Activated CD4-positive, alpha-beta T cell treated with anti-CD3 and anti-CD28 coated beads, Interleukin-2, amount 50 U/mL, for 16 hours (primary cell): ENCODE measurements at places on chromosomes 12 and 14.
A peak's percentile ranks its signal among the peaks of the same experiment; 100 is the strongest.

- no peak for DNase-seq
Measured at GRCh38 chr12:44385964-44386363, 490.2 kb downstream of the NELL2 start.

- DNase-seq = peak; percentile 12
Measured at GRCh38 chr14:88181072-88181471, 142.0 kb downstream of the KCNK10 start.

DNA sequence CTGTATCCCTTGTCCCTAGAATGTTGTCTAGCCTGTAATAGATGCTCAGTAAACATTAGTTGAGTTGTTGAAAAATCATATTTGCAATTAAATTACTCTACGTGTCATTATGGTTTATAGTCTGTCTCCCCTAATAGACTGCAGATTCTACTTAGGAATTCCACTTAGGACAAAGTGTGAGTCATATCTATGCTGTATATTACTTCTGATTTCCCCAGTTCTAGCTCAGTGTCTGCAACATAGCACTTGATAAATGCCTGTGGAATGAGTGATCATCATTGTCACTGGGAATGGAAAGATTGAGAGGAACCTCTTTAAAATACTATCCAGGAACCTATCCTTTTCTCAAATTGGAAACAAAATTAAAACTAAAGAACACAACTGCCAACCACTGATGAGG is 99.3 kb downstream of the TBX5 start:
- DNase-seq = no peak

- DNase-seq = no peak
Measured at GRCh38 chr12:16112612-16113560, 164.6 kb downstream of the SLC15A5 start.

- DNase-seq = no peak
Measured at GRCh38 chr12:87383680-87384079, 645.5 kb downstream of the C12orf50 start.

DNA sequence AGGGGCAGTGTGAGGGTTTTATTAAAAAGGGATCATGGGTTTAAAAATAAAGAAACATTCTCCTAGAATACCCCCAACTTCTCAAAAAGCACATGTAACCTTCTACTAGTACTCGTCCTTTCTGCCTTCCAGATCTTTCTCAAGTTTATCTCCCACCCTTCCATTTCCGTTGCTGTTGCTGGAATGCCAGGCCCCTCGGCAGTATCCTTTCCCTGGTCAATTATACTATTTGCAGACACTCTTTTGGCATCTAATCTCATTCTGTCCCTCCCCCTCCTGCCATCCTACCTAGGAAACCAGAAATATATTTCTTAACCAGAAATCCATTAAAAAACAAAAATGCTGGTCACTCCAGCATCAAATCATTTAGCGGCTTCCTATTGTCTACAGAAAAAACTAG is 198.2 kb upstream of the ATP2B1 start:
- DNase-seq = no peak

DNA sequence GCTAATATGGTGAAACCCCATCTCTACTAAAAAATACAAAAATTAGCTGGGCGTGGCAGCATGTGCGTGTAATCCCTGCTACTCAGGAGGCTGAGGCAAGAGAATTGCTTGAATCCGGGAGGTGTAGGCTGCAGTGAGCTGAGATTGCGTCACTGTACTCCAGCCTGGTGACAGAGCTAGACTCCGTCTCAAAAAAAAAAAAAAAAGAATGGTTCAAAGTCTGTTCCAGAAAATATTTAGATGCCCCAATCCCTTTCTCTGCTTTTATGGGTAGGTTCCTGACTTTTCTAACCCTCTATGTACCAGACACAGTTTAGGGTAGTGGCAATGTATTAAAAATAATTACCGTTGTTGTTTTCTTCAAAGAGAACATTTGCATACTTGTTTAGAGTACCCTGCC is 161.4 kb downstream of the STXBP6 start:
- DNase-seq = no peak

GRCh38 chr12:12665194-12665593 is 30.8 kb downstream of the GPR19 start:
- DNase-seq = no peak

DNA sequence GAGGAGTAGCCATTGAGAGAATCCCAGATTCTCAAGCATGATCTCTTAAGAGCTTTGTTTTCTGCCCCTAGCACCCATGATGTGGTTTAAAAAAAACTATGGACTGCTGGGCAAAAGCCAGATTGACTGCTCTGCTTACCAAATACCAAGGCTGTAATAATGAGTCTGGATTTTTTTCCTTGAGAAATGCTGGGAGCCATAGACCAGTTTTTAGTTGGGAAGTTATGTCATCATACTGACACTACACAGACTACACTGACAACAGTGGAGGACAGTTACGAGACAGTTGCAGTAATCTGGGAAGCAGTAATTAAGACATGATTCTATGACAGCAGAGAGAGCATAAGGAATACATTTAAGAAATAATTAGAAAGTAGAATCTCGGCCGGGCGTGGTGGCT is 35.8 kb downstream of the SPATA7 start:
- DNase-seq = no peak

DNA sequence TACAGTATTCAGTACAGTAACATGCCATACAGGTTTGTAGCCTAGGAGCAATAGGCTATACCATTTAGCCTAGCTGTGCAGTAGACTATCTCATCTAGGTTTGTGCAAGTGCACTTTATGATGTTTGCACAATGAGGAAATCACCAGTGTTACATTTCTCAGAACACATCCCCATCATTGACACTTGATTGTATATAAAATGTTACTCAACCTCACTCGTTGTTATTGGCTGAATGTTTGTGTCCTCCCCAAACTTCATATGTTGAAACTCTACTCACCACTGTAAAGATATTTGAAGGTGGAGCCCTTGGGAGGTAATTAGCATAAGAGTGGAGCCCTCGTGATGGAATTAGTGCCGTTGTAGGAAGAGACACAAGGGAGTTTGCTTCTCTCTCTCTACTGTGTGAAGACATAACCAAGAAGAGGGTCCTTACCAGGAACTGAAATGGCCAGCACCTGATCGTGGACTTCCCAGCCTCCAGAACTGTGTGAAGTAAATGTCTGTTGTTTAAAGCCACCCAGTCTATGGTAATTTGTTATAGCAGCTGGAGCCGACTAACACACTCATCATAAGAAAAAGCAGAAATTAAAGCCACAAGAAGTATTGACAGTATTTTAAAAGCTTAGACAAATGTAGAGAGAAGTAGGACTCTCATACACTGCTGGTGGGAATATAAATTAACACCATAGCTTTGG is 3.2 kb upstream of the MED13L start:
- DNase-seq = no peak

- DNase-seq = no peak
Measured at GRCh38 chr12:49536526-49537071, 2.2 kb upstream of the KCNH3 start.

GRCh38 chr14:46574221-46574977 is 77.2 kb downstream of the RPL10L start:
- no peak for DNase-seq

DNA sequence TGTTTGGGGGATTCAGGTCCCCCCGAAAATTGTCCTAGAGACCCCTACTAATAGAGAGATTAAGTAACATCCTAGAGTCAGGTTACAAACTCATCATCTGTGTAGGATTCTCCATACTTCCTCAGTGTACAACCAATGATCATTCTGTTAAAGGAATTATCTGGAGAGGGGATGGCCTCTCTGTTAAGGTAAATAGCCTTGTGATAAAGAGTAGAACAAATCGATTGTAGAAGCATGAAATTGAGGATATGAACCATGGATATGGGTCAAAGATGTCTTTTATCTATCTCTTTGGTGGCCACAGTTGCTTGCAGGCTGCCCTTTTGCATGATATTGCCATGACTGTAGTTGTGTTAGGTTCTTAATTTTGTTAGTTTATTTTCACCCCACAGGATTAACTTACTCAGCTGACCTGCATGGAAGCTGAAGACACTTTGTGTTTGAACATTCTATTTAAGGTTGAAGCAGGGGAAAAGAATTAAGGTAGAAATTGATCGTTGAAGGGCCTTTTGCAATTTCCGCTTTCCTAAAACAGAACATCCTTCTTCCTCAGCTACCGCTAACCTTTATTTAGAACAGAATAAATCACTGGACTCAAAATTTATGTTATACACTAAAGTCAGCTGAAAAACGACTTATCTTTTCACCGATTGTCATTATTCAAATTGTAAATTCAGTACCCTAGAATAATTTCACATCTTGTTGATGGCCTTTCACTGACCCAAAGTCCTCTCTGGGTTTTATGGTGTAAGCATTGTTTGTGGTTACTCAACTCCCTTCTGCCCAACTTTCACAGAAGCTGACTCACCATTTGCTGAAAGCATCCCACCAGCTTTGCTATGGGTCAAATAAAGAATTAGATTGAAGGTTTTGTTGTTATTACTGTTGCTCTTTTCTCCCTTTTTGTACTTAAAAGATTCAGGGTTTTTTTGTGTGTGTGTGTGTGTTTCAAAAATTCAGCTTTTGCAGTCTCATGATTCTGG is 52.3 kb downstream of the IRAK3 start:
- peak; percentile 7 for DNase-seq

- DNase-seq = no peak
Measured at GRCh38 chr14:73237786-73238423, 599 bp downstream of the PAPLN start.

DNA sequence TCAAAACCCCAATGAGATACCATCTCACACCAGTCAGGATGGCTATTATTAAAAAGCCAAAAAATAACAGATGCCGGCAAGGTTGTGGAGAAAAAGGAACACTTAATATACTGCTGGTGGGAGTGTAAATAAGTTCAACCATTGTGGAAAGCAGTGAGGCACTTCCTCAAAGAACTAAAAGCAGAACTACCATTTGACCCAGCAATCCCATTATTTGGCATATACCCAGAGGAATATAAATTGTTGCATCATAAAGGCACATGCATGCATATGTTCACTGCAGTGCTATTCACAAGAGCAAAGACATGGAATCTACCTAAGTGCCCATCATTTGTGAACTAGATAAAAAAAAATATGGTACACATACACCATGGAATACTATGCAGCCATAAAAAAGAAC is 59.9 kb downstream of the MGST1 start:
- no peak for DNase-seq

DNA sequence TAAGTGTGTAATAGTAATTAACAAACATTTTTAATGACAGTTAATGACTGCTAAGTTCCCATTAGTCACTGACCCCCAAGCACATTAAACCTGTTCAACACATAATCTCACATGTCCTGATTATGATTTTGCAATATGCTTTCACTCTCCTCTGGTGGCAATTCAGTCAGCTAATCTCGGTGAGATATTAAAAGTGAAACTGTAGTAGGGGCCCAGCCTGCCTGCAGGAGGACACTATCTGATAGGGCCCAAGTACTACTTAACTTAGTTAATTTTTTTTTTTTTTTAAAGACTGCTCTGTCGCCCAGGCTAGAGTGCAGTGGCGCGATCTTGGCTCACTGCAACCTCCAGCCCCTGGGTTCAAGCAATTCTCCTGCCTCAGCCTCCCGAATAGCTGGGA is 48.8 kb downstream of the CIT start:
- DNase-seq = peak; percentile 40

DNA sequence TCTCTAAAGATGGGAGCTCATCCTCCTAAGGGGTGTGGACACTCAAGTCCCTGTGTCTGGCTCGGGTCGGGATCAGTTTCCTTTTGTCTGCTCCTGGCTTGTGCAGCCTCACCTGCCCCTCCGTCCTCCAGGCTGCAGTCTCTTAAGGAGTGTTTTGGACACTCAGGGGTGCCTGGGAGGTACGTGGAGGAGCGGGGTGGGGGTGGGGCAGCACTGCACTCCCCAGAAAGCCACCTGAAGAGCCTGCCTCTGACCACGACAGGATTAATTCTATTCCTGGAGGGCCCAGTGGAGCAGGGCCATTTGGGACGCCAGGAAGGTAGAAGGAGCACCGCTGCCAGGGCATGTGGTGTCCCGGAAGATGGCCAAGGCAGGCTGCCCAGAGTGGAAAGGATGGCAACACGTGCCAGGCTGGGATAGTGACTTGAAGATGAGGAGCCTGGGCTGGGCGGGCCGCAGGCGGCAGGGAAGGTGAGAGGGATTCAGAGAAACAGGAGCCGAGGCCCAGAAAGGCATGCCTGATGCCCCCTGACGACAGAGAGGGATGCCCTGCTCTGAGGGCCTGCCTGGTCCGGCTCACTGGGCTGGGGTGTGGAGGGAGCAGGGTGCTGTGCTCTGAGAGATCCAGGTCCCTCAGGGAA is 14.8 kb upstream of the LRTM2 start:
- no peak for DNase-seq

DNA sequence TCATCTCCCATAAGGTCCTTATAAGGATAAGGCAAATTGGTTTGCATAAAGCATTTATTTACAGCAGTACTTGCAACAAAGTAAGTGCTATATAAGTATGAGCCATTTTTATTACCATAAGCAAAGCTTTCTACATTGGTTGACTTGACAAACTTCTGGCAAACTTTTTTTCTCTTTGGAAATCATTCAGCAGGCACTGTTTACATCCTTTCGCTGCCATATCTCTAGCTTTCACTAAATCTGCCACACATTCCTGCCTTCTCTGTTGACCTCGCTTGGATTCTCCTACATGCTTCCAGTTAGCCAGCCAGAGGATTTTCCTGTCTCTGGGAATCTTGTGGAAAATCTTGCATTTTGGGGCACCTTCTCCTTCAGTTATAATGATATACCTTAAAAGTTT is 21.8 kb upstream of the HDAC7 start:
- DNase-seq = no peak

- DNase-seq = peak; percentile 31
Measured at GRCh38 chr12:54879150-54879549, 24.8 kb downstream of the MUCL1 start.

DNA sequence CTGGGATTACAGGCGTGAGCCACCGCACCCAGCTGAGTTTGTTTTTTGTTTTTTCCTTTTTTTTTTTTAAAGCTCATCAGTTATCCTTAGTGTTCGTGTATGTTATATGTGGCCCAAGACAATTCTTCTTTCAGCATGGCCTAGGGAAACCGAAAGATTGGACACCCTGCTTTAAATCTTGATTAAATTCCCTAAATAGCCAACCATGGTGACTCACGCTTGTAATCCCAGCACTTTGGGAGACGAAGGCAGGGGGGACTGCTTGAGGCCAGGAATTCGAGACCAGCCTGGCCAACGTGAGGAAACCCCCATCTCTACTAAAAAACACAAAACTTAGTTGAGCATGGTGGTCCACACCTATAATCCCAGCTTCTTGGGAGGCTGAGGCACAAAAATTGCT is 131.1 kb downstream of the MED13L start:
- no peak for DNase-seq

- no peak for DNase-seq
Measured at GRCh38 chr12:114166362-114166761, 200.2 kb upstream of the RBM19 start.
